ENCODE measurements at places on chromosomes 12 and 14. TPM values are rescaled to one million over a fixed set of nuclear protein-coding genes. Genes with fewer than 3 reads are reported as not detected.

The CABP1 gene
- not detected for total RNA-seq

The CIROP gene
- 0.45 TPM for total RNA-seq

The FLRT2 gene
- 2.2 TPM for total RNA-seq

The DEGS2 gene
- total RNA-seq: not detected

The GPRC5A gene
- 6.1 TPM for total RNA-seq

The KSR2 gene
- not detected for total RNA-seq

The DPPA3 gene
- not detected for total RNA-seq

The CCDC177 gene
- total RNA-seq: not detected

The TAS2R20 gene
- under 0.01 TPM for total RNA-seq

The PIANP gene
- 0.74 TPM for total RNA-seq

The TAS2R42 gene
- total RNA-seq: not detected

The GLI1 gene
- total RNA-seq: 1.5 TPM

The RAB2B gene
- total RNA-seq: 13.2 TPM

The PTPRO gene
- total RNA-seq: 0.15 TPM

The KRT79 gene
- not detected for total RNA-seq

The RPS6KL1 gene
- 0.89 TPM for total RNA-seq

The CLEC4A gene
- not detected for total RNA-seq

The IGF1 gene
- total RNA-seq: not detected

The OR6C2 gene
- not detected for total RNA-seq

The STXBP6 gene
- total RNA-seq: 15.8 TPM

The SERPINA5 gene
- total RNA-seq: under 0.01 TPM

The AKAP5 gene
- total RNA-seq: 0.17 TPM

The PTHLH gene
- not detected for total RNA-seq

The DNAJC22 gene
- 9.1 TPM for total RNA-seq

The TSPAN11 gene
- 0.50 TPM for total RNA-seq

The IPO8 gene
- total RNA-seq: 9.7 TPM

The KCNJ8 gene
- total RNA-seq: 1.6 TPM

The DNAI7 gene
- total RNA-seq: 0.17 TPM

The GLS2 gene
- under 0.01 TPM for total RNA-seq

The ZFHX2 gene
- 0.17 TPM for total RNA-seq

The ZNF605 gene
- 1.5 TPM for total RNA-seq

The G2E3 gene
- total RNA-seq: 11.9 TPM

The TAS2R9 gene
- total RNA-seq: not detected

The CCDC60 gene
- not detected for total RNA-seq

The PSMA6 gene
- 249 TPM for total RNA-seq

The ACRBP gene
- 0.89 TPM for total RNA-seq

The SYNDIG1L gene
- not detected for total RNA-seq

The LUM gene
- 100 TPM for total RNA-seq

The TMEM229B gene
- total RNA-seq: not detected

The SAMD15 gene
- 1.0 TPM for total RNA-seq

The DIO2 gene
- total RNA-seq: 0.45 TPM

The SMCO2 gene
- not detected for total RNA-seq

The SCN8A gene
- total RNA-seq: 0.74 TPM

The LHX5 gene
- total RNA-seq: not detected

The MYF6 gene
- total RNA-seq: 0.45 TPM

The WNT1 gene
- not detected for total RNA-seq

The LMNTD1 gene
- 0.30 TPM for total RNA-seq

The GUCY2C gene
- total RNA-seq: not detected

The RTN1 gene
- under 0.01 TPM for total RNA-seq

The INHBC gene
- total RNA-seq: not detected

The TTC9 gene
- total RNA-seq: under 0.01 TPM

The HHIPL1 gene
- total RNA-seq: 1.8 TPM

The OR10G3 gene
- total RNA-seq: not detected

The SPIC gene
- not detected for total RNA-seq

The OR4Q3 gene
- total RNA-seq: not detected

The CEP170B gene
- total RNA-seq: 11.6 TPM

The FMNL3 gene
- total RNA-seq: 15.6 TPM

The OVCH1 gene
- not detected for total RNA-seq
